ENCODE measurements at places on chromosomes 6 and 20. TPM values are rescaled to one million over a fixed set of nuclear protein-coding genes. Genes with fewer than 3 reads are reported as not detected.

DNA sequence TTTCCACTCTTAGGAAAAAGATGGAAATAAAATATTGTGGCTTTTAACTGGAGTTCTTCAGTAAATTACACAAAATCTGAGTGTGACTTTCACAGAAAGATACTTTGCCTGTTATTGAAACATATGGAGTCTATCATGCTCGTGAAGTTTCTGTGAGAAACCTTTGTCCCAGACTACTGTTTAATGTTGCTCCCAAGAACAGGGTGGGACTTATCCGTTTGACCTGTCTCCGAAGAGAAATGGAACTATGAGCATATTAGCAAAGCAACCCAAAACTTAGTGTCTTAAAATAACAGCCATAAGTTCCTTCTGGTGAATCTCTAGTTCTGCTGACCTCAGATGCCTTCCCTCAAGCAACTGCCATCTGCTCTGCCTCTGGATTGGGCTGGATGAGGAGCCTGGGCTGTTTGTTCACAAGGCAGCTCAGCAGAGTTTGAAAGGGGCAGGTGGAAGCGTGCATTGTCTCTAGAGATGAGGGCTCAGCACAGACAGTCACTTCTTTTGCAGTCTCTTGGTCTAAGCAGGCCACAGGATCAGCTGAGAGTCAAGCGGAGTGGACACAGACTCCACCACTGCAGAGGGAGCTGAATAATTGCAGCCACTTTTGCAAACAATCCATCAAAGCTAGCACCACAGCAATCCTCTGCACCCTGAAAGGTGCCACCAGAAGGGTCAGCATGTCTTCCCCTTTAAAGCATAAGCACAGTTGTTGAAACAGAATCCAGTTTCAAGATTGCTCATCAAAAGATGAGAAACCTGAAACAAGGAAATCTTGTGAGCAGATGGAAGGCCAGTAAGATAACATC lies 52.8 kb downstream of the MYB start:
- no peak overlapping the region for H3K4me3 ChIP-seq
- H3K27me3 ChIP-seq: no peaks in the 10 kb centered on the region
- no peaks in the 10 kb centered on the region for H3K4me1 ChIP-seq
- DNase-seq: no peak
- no peaks in the 10 kb centered on the region for H3K36me3 ChIP-seq
- no peak overlapping the region for H3K27ac ChIP-seq

- no peaks in the 10 kb centered on the region for H3K36me3 ChIP-seq
- H3K27ac ChIP-seq: peak overlapping the region; percentile 97
- H3K4me1 ChIP-seq: no peaks in the 10 kb centered on the region
- DNase-seq: no peak
- no peaks in the 10 kb centered on the region for H3K27me3 ChIP-seq
Measured at GRCh38 chr6:148509800-148510581, 167.4 kb downstream of the SASH1 start.

- no peaks in the 10 kb centered on the region for H3K27me3 ChIP-seq
- H3K4me3 ChIP-seq: no peak overlapping the region
- no peak for DNase-seq
- no peaks in the 10 kb centered on the region for H3K4me1 ChIP-seq
- no peak overlapping the region for H3K27ac ChIP-seq
Measured at GRCh38 chr20:45679650-45680049, 9.6 kb upstream of the WFDC11 start.

DNA sequence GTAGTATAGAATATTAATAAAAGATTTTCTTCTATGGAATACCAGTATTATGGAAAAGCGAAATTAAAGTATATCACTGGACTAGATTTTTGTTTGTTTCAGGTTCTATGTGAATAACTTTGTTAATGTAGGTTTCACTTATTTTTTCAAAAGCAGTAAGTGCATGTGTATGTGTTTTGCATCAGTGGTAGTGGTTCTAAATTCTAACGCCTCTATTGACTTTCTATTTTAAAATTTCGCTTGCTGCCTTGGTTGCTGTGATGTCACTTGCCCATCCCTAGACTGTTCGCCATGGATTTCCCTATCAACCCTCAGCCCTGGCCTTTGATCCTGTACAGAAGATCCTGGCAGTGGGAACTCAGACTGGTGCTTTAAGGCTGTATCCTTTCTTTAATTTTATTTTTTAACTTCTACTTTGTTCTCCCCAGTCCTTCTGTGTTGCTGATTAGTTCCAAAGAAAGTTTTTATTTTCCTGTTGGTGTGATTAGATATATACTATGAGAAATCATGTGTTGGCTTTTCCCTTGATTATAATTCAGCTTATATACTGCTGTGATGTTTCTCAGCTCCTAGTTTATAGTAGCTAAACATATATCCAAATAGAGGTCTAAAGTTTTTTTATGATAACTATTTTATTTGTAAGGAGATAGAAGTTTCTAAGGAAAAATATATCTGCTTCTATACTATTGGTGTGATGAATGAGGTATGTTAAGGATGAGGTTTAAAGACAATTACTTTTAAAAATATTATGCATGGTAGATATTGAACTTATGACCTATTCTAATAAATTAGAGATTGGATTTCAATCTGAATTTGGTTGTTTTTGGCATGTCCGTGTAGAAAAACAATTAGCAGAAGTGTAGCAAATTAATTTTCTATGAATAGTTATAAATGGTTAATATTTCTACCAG lies 1.7 kb downstream of the STXBP5 start:
- no peaks in the 10 kb centered on the region for H3K36me3 ChIP-seq
- H3K4me1 ChIP-seq: no peaks in the 10 kb centered on the region
- DNase-seq: no peak
- H3K27me3 ChIP-seq: no peaks in the 10 kb centered on the region
- peak overlapping the region; percentile 96 for H3K27ac ChIP-seq

GRCh38 chr6:114390176-114390575 lies 47.4 kb upstream of the HS3ST5 start:
- H3K36me3 ChIP-seq: no peaks in the 10 kb centered on the region
- H3K4me3 ChIP-seq: no peak overlapping the region
- no peaks in the 10 kb centered on the region for H3K4me1 ChIP-seq

GRCh38 chr6:13614126-13614925 lies 809 bp upstream of the NOL7 start:
- H3K27ac ChIP-seq: peak overlapping the region; percentile 88
- no peaks in the 10 kb centered on the region for H3K36me3 ChIP-seq
- no peaks in the 10 kb centered on the region for H3K27me3 ChIP-seq
- peak overlapping the region; percentile 98 for H3K4me3 ChIP-seq

DNA sequence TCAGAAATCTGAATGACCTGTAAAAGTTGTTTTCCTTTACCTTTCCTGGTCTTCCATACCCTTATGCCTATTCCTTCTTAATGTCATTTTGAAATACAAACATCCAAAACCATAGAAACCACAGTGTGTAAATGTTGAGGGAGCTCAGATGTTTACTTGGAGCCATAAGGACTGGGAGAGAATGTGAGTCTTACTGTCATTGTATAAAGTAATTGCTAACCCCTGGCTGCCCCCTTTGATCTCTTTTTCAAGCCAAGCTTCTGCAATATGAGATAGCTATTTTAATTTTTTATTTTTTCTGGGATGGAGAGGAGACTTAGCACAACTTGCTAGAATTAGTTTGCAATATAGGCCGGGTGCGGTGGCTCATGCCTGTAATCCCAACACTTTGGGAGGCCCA lies 124.4 kb upstream of the AKIRIN2 start:
- H3K36me3 ChIP-seq: no peaks in the 10 kb centered on the region
- no peaks in the 10 kb centered on the region for H3K4me1 ChIP-seq
- H3K4me3 ChIP-seq: no peak overlapping the region
- DNase-seq: no peak
- H3K27me3 ChIP-seq: no peaks in the 10 kb centered on the region

DNA sequence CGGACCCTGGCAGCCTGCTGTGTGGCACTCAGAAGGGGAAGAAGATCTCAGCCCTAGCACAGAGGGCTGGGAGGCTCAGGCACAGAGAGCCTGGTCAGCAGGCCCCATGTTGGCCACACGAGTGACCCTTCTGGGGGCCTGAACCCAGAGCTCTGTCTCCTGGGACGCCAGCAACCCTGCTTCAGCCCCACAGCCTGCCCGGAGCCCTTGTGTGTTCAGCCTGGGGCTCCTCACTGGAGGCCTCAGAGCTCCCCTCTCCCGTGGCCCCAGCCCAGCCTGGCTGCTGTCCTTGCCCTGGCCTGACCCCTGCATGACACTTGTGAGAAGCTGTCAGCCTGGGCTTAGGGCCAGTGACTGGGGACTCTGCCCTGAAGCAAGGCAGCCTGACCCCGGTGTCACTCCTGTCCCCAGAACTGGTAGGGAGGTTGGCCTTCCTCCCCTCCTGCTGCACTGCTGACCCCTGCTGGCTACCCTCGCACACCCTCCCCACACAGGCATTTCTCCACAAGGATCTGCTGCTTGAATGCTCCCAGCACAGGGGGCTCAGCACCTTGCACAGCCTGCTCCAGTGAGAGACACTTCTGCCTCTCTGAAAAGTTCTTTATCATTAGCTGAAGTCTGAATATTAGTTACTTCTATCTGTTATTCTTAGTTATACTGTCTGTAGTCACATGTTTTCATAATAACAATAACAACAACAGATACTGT lies 15.4 kb upstream of the IP6K3 start:
- no peak overlapping the region for H3K4me3 ChIP-seq
- no peak overlapping the region for H3K27ac ChIP-seq
- no peaks in the 10 kb centered on the region for H3K27me3 ChIP-seq
- DNase-seq: peak; percentile 36
- no peaks in the 10 kb centered on the region for H3K4me1 ChIP-seq

DNA sequence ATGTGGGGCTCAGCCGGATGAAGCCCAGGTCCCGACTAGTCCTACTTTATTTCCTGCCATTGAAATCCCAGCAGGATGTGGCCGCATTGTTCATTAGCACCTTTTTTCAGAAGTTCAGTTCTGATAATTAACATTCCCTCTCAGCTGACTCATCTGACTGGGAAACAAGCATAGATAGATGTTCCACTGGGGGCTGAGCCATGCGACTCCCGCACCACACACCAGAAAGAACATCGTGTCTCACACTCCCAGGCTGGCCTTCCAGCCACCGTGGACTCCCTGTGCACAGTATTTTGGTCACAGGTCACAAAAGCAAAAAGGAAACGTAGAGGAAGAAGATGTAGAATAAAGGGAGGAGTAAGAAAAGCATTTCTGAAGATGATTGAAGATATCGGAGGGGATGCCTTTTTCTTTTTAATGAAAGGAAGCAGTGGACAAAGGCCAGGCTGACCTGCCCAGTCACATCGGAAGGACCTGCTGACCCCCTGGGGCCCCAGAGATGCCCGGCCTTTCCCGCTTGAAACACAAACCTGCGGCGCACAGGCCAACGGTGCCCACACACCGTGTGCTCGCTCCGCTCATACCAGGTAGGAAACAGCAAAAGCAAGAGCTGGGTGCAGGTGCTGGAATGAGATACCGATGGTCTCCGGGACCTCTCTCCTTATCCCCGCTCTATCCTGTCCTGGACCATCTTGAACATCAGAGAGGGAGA lies 11.8 kb downstream of the RPS6KA2 start:
- H3K27me3 ChIP-seq: no peaks in the 10 kb centered on the region
- DNase-seq: no peak
- H3K36me3 ChIP-seq: no peaks in the 10 kb centered on the region
- H3K27ac ChIP-seq: peak overlapping the region; percentile 73
- no peak overlapping the region for H3K4me3 ChIP-seq

DNA sequence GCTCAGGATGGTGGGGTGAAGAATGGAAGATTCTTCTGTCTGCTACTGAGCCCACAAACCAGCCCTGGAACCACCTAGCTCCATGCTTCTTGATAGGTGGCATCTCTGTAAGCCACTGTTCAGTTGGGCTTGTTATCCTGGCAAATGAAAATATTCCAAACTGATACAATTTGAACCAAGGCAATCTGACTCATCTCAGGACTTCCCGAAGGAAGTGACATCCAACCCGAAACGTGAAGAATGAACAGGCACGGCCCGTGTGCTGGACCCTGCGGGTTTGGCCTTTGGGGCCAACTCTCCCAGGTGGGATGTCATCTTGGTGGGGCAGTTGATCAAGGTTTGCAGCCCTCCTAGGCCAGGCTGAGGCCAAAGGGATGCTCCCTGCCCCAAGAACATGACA lies 160.3 kb downstream of the PREX1 start:
- no peaks in the 10 kb centered on the region for H3K4me1 ChIP-seq
- H3K4me3 ChIP-seq: no peak overlapping the region
- DNase-seq: no peak
- H3K27ac ChIP-seq: no peak overlapping the region
- H3K27me3 ChIP-seq: no peaks in the 10 kb centered on the region

DNA sequence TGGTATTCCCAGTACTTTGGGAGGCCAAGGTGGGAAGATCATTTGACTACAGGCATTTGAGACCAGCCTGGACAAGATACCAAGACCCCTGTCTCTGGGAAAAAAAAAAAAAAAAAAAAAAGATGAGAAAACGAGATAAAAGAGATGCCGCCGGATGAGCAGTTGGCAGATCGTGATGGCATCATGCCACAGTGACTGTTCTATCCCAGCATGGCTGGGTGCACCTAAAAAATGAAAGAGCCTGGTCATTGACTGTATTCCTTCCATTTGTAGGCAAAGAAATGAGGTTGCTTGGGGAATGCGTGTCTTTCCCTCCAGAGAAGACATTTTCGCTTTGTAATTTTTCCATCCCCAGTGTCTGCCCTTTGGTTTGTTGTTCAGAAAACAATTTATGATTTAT lies 12.9 kb downstream of the AKAP12 start:
- no peaks in the 10 kb centered on the region for H3K4me1 ChIP-seq
- no peak overlapping the region for H3K4me3 ChIP-seq
- H3K36me3 ChIP-seq: no peaks in the 10 kb centered on the region

- H3K4me3 ChIP-seq: no peak overlapping the region
- no peaks in the 10 kb centered on the region for H3K36me3 ChIP-seq
- H3K4me1 ChIP-seq: no peaks in the 10 kb centered on the region
- H3K27ac ChIP-seq: no peak overlapping the region
- no peak for DNase-seq
Measured at GRCh38 chr6:166664135-166664534, 37.1 kb upstream of the RPS6KA2 start.

DNA sequence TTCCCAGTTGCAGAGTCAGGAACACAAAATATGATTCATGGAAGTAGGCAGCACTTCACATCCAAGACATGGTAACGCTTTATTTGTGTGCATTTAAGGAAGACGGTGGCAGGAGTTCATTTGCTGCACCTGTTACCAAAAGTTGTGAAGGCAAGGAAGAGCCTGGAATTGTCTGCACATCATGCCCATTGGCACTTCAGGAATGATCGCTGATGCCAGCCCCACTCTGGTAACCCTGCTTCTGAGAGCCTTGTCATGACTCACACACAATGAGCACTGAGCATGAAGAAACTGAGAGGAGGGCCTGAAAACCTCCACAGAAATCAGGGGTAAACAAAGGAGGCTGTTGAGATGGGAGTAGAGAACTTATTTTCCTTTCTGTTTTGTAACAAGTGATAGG lies 181.1 kb downstream of the RPS12 start:
- no peak overlapping the region for H3K4me3 ChIP-seq
- no peaks in the 10 kb centered on the region for H3K36me3 ChIP-seq
- H3K27me3 ChIP-seq: no peaks in the 10 kb centered on the region

- H3K4me3 ChIP-seq: no peak overlapping the region
- H3K27ac ChIP-seq: no peak overlapping the region
- H3K4me1 ChIP-seq: no peaks in the 10 kb centered on the region
- peaks cover 9% of the 10 kb centered on the region for H3K36me3 ChIP-seq
- no peaks in the 10 kb centered on the region for H3K27me3 ChIP-seq
- DNase-seq: no peak
Measured at GRCh38 chr6:82183642-82184282, 63.8 kb downstream of the IBTK start.

Gene OARD1
- 17.0 TPM for total RNA-seq

Gene TTLL9
- 0.98 TPM for total RNA-seq

Gene DCDC2
- total RNA-seq: 8.9 TPM

Gene L3MBTL3
- 9.7 TPM for total RNA-seq

Measured in breast epithelium (tissue), 4 donors.